ENCODE measurements at places on chromosomes 5 and 9.
A peak's percentile ranks its signal among the peaks of the same experiment; 100 is the strongest.

GRCh38 chr9:73151653-73152542, at the start of gene ANXA1:
Gene ANXA1 (plus strand): TSS chr9:73151865. CDS start chr9:73158536, 6,671 bp downstream.
- no peak for DNase-seq

DNA sequence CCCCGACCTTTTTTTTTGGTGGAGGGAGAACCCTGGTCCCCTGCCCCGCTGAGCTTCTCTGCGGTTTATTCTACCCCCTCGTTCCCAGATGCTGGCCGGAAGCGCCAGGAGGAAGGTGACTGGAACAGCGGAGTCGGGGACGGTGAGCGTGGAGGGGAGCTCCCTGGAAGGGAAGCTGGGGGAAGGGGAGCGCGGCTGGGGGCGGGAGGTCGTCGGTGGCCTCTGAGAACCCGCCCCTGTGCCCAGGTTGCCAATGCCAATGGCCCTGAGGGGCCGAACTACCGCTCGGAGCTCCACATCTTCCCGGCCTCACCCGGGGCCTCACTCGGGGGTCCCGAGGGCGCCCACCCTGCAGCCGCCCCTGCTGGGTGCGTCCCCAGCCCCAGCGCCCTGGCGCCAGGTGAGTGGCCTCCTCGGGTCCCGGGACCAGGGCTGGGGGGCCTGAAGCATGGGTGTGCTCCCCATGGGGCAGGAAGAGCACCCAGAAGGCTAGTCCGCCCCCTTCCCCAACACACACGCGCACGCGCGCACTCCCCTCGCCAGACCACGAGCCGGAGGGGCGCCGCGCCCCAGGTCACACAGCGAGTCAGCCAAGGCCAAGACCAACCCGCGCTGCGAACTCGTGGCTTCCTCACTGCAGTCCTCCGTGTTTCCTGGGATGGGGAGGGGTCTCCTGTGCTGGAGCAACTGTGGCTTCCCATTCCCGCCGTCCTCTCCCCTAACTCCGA, 10.6 kb downstream of the MYOZ3 start:
- no peak for DNase-seq

DNA sequence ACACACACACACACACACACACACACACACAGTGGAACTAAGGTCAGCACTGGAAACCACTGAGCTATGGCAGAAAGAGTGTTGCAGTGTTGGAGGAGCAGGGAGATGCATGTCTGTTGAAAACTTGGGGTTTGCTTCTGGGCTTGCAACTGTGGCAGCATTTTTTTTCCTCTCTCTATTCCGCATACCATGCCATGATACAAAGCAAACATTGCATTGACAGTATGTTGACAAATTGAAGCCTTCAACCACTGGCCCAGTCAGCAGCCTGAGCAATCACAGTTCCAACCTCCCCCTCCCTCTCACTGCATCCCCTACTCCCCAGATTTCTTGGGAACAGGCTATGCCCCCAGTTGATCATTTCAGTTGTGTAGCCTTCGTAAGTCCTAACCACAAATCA, 478.1 kb upstream of the WWC1 start:
- no peak for DNase-seq

DNA sequence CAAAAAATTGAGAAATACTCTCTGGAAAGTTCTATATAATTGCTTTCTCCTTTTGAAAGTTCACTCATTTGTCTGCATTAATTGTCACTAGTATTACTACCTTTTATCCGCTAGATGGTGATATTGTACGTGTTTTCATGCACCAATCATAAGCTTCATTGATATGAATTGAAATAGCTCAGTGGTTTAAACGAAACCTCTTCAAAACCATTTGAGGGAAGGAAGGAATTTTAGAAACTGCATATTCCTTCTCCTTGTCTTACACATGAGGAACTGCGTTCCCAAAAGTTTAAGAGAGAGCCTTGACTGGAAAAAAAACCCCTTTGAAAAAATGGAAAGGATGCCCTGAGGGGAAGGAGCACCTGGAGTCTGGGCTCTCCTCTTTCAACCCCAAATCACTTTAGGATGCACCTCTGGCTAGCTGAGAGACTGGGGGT, 98.6 kb downstream of the YTHDC2 start:
- peak; percentile 29 for DNase-seq

DNA sequence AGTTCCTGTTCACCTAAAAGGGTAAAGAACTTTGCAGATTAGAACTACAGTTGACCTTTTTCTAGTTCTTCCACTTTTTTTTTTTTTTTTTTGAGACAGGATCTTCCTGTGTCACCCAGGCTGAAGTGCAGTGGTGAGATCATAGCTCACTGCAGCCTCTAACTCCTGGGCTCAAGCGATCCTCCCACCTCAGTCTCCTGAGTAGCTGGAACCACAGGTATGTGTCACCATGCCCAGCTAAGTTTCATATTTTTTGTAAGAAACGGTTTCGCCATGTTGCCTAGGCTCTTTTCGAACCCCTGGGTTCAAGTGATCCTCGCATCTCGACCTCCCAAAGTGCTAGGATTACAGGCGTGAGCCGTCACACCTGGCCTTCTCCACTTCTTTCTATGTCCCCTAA, 39.7 kb upstream of the TNFAIP8 start:
- no peak for DNase-seq

Measured in renal pelvis (tissue), 12 donors.